ENCODE measurements at places on chromosomes 6 and 20. TPM values are rescaled to one million over a fixed set of nuclear protein-coding genes. Genes with fewer than 3 reads are reported as not detected.

- DNase-seq, result peak; percentile 63
Observed at GRCh38 chr6:31462964-31463870, 34.7 kb upstream of the MICB start.

The RAET1G gene
- 9.9 TPM for total RNA-seq

- DNase-seq, result no peak
Observed at GRCh38 chr6:151862461-151862860, 55.0 kb downstream of the ESR1 start.

DNA sequence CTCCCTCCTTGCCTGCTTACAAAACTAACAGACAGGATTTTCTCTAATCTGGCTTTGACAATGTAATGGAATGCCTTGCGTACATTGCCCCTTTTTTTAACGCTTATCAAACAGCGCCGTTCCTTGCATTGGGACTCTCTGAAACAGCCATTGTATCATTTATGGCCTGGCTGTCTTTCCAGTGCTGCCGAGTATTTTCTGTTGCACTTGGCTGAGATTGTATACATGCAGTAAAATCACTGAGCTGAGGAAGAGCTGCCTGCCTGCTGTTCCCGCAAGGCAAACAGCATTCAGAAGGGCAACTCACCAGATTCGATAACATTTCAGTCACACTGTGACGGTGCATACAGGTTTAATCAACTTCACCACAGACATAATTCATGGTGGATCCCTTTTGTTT lies 106.0 kb downstream of the SH3BGRL2 start:
- DNase-seq, result peak; percentile 26

DNA sequence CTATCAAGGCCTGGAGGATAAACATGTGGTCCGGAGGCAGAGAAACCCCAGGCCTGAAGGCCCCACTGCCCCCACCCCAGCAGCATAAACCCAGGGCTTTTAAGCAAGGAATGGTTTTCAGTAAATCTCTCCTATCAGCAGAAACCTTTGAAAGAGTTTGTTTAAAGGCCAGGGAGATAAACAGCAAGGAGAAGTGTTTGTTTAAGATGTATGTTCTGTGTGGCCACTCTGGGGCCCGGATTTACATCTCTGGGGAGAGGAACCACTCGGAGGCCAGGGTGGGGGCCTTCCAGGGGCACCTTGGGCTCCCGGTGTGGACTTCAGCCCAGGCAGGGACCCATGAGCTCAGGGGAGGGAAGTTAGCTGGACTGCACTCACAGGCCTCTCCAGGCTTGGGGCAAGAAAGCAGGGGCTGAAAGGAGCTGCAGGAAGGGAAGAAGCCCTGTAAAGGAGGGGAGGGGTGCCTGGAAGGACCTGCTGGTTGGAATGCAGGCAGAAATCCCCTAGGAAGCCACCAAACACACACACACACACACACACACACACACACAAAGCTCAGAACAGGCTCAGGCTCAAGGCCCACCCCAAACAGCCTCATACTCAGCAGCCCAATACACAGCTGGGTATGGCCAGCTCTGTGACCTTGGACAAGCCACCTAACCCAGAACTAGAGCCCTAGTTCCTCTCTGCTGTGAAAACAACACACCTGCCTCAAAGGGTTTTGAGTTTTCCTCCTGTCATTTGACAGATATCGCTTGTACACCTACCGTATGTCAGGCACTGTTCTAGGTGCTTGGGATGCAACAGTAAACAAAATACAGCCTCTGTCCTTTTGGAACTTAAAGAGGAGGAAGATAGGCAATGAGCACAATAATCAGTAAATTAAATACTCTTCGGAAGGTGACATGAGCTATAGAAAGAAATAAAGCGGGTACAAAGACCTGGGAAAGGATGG lies 26.2 kb upstream of the FOXP4 start:
- no peak for DNase-seq

DNA sequence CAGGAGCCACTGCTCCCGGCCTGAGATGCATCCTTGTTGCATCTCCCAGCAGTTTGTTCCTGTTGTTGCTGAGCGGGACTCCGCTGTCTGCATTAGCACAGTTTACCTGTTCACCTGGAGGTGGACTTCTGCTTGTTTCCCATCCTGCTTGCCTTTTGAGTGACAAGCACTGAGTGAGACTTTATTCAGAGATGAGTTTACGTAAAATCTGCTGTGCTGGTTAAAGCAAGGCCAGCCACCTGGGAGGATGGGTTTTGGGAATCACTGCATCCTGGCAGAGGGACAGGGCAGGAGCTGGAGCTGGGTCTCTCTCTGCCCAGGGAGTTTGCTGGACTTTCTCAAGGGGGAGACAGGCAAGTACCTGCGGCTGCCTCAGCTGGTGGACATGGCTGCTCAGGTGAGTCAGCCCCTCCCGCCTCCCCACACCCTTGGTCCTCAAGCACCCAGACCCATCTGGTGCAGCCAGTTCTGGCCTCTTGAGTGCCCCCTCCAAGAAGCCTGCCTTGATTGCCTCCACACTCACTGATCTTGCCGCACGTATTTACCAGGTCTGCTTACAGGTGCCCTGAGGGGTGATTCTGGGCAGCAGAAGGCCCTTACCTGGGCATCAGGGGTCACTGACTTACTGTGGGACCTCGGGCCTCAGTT lies 55.5 kb downstream of the SRC start:
- no peak for DNase-seq

- peak; percentile 34 for DNase-seq
Observed at GRCh38 chr6:17585766-17586490, 14.2 kb upstream of the FAM8A1 start.

- DNase-seq, result peak; percentile 80
Observed at GRCh38 chr6:148497257-148497656, 154.6 kb downstream of the SASH1 start.

The ARFGEF3 gene
- 0.20 TPM for total RNA-seq

DNA sequence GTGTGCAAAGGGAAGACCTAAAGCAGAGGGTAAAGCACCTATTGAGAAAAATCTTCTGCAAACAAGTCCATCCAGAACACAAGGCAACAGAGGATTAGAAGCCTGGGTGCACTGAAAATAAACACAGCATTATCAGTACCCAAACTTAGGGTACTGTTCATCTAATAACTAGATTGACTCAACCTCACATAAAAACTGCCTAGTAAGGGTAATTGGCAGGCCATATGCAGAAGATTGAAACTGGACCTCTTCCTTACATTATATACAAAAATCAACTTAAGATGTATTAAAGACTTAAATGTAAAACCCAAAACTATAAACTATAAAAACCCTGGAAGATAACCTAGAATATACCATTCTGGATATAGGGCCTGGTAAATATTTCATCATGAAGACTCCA lies 91.2 kb upstream of the SIRPG start:
- DNase-seq, result no peak

DNA sequence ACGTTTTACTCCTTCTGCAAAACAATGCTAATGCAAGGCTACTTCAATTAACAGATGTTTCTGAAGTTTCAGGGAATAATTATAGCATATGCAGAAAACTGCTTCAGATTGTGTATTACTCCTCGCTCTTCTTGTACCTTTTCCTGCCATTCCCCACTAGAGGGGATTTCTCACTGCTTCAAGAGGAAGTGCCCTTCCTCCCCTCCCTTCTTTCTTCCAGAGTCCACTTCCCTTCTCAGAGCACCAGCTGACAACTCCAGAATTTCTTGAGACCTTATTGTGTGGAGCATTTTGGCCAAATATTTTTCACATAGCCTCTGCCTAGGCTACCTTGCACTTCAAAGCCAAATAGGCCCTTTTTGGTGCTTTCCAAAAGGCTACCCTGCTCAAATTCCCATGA lies 12.7 kb upstream of the MCUR1 start:
- no peak for DNase-seq

The HIVEP2 gene
- total RNA-seq, result 8.8 TPM

The FERMT1 gene
- 6.4 TPM for total RNA-seq

DNA sequence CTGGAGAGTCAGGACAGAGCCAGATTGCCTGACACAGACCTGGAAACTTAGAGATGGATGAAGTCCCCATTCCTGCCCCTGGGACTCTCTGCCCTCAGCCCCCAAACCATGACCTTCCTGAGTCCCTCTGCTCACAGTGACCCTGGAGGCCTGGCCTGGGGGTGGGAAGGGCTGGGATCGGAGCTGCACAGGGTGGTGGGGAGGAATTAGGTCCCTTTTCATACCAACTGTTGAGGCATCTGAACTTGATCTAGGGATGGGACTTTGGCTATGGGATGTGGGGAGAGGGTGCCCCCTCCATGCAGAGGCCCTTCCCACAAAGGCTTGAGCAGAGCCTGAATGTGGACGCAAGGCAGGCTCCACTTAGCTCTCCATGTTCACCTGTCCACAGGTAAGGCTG lies 144.1 kb downstream of the MRPL14 start:
- DNase-seq, result no peak

The POFUT1 gene
- 65.2 TPM for total RNA-seq

DNA sequence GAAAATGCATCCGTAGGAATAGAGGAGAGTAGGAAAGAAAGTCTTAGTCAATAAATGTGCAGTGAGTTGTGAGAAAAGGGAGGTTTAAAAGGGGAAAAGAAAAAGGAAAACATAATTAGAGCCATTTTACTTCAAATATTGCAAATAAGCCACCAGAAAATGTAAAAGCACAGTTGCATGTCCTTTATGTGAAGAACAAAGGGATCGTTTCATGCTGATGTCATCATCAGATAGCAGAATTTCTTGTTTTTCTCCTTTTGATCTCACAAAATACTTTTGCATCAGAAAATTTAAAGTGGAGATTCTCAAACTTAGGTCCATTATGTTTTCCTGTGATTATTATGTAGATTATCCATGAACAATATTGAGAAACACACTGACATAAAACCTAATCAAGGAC lies 166.7 kb downstream of the HAO1 start:
- no peak for DNase-seq

The SPATA25 gene
- total RNA-seq, result 0.98 TPM

DNA sequence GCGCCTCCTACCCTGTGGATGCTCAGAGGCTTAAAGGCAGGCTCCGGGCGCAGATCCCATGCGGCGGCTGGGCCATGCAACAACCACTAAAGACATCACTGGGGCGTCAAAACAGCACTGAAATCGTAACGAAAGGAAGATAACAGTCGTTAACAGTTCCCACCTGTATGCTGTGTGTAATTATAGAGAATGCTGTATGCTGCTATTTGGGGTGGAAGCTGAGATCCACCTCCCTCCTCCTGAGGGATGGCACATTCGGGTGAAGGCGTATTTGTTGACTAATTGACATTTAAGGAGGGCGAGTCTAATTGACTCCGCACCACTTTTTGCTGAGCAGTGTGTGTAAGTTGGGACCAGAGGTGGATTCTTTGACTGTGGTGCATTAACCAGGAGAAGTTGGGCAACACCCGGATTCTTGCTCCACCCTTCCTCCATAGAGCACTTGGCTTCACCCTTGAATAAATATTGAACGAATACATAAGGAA lies 687 bp downstream of the SLC35A1 start:
- peak; percentile 10 for DNase-seq

DNA sequence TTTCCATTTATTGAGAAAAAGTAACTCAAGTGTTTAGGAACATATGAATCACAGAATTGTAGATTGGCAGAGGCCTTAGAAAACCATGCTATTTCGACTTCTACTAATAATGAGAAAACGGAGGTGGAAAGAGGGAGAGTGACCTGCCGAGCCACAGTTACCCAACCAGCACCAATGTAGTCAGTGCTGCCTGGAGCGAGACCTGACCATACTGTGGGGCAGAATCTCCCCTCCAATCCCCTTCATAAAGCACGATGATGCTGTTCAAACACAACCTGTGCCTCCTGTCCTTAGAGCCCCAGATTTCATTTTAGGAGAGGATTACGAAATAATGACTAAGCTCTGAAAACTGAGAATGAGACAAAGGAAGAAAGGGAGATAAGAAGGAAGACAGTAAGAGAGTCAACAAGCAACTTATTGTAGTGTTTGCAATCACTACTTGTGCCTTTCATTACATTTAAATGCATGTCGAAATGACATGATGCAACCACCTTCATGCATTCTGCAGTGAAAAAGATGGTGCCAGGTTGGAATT lies 70.6 kb downstream of the ATXN1 start:
- DNase-seq, result peak; percentile 56

DNA sequence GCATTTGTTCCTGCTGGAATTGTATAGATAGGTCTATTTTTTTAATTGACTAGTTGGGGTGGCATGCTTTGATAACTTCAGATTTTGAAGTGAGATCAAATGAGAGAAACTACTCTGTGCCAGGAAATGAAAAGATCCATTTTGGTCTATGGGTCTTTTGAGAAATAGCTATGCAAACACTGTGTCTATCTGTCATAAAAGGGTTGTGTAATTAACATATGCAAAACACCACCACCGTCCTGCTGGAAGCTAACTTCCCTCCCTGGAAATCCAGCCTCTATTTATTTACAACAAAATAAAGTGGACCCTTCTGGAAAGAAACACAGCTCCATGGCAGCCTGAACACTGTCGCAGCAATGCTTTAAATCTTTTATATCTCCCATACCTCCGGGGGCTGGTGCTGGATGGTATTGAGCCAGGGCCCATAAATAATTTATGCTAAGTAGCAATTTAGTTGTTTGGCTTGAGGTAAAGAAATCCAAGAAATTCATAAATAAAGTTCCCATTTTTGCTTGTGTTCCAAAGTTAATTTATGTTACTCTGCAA lies 244.2 kb upstream of the POU3F2 start:
- no peak for DNase-seq

GRCh38 chr6:129385117-129385516 lies 324.9 kb downstream of the ARHGAP18 start:
- DNase-seq, result no peak

DNA sequence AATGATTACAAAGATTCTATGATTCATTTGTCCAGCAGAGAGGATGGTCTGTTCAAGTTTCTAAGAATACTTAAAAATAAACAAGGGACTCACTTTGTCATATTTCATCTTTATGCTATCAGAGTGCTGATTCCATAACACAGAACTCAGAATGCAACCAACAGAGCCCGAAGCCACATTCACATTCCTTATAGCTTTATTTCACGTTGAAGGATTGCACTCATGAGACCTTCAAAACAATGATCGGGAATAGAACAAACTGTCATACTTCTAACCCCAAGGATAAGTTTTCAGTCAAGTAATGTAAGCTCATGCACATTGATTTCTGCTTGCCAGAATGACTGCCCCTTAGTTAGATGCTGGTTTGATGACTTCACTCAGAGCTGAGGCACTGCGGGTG lies 25.2 kb downstream of the FNDC1 start:
- no peak for DNase-seq

DNA sequence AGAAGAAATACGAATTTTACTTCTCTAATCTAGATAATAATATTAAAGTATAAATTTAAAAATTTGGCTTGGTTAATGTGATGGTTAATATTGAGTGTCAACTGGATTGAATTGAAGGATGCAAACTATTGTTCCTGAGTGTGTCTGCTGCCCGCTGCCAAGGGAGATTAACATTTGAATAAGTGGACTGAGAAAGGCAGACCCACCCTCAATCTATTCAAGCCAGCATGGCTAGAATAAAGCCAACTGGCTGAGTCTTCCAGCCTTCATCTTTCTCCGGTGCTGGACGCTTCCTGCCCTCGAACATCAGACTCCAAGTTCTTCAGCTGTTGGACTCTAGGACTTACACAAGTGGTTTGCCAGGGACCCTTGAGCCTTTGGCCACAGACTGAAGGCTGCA lies 152.7 kb downstream of the TBXT start:
- no peak for DNase-seq

- DNase-seq, result peak; percentile 19
Observed at GRCh38 chr20:33602826-33603590, 59.1 kb upstream of the C20orf144 start.
